Cortex of kidney (tissue), 1 donor: ENCODE measurements at places on chromosomes 2 and 18.

- no peak for DNase-seq
Measured at GRCh38 chr2:68811364-68811763, 59.8 kb downstream of the BMP10 start.

DNA sequence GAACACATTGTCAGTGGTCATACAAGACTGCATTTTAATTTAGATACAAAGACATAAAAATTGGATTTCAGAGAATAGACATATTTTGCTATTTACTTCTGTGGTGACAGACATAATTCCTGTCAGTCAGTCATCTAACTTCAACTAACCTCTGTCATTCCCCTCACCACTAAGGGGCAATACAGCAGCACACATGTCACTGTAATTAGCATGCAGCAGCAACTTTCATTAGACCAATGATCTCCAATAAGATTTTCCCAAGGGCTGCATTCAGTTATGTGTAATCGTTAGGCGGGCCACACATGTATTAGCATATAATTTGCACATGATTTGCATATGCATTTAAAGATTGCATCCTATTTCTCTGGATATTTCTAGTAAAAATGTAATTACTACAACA is 624.5 kb downstream of the NR4A2 start:
- DNase-seq, result no peak

- no peak for DNase-seq
Measured at GRCh38 chr2:224033601-224034000, 5.5 kb downstream of the SERPINE2 start.

- no peak for DNase-seq
Measured at GRCh38 chr2:73291093-73291460, 2.3 kb downstream of the EGR4 start.

GRCh38 chr2:133599211-133599803 is 31.0 kb upstream of the NCKAP5 start:
- DNase-seq, result no peak

GRCh38 chr18:77035380-77036187 is 97.0 kb downstream of the MBP start:
- no peak for DNase-seq

DNA sequence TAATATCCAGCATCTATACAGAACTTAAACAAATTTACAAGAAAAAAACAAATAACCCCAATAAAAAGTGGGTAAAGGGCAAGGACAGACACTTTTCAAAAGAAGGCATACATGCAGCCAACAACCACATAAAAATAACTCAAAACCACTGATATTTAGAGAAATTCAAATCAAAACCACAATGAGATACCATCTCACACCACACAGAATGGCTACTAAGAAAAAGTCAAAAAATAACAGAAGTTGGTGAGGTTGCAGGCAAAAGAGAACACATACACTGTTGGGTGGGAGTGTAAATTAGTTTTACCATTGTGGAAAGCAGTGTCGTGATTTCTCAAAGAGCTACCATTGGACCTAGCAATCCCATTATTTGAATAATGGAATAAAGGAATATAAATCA is 1973.9 kb upstream of the LRRTM1 start:
- no peak for DNase-seq

DNA sequence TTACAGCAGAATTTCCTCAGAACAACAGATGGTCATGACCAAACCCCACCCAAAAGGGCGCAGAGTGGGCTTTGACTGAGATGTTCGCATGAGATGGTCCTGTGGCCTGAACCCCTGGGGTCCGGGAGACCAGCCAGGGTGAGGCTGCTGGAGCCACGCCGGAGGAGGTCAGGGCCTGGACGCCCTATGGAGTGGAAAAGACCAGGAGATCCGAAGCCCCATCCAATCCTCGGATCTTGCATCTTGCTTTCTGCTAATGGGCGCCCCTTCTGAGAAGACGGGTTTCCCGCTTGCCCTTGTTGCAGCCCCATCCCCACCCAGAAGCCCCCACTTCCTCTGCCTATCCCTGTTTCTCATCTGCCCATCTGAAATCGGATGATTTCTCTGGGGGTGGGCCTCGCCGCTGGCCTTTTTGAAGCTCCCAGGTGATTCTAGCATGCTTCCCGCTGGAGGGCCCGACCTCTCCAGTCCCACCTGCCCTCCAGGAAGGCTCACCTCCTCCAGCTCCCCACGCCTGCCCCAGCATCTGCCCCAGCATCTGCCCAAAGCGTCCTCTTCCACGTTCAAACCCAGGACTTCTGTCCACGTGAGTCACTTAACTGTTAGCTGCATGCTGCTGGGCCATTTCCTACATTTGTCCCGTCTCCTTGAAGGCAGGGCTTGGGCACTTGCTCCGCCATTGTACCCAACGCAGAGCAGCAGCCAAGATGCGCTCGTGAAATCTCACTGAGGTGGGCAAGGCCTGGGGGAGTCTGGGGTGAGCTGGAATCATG is 4.3 kb upstream of the CNDP1 start:
- no peak for DNase-seq

GRCh38 chr2:144143294-144144151 is 376.4 kb downstream of the ZEB2 start:
- DNase-seq, result no peak

DNA sequence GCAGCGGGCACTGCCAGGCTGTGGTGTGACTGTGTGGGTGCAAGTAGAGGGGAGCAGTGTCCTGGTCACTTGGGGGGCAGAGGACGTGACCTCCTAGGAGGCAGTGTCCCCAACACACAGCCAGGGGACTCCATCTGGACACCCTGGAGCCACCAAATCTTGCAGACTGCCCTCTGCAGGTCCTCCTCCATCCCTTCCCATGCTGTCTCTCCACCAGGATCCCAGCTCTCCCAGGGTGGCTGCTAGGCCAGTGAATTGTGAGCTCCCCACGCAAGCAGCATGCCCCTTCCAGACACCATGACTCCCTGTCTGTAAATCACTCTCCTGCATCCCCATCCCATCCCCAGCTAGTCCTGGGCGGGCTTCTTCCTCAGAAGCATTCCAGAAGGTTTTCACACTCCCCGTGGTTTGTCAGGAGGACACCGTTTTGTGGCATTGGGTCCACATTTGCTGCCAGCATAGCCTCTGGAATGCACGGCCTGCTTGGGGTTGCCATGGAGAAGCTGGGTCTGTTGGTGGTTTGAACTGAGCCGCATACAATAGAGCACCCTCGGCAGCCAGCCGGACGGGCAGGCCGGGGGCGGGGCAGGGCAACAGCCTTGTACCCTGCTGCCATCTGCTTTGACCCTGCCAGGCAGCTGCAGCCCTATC is 210.7 kb downstream of the KLHL29 start:
- DNase-seq, result no peak

- DNase-seq, result no peak
Measured at GRCh38 chr2:47015206-47015605, 99.6 kb upstream of the MCFD2 start.

DNA sequence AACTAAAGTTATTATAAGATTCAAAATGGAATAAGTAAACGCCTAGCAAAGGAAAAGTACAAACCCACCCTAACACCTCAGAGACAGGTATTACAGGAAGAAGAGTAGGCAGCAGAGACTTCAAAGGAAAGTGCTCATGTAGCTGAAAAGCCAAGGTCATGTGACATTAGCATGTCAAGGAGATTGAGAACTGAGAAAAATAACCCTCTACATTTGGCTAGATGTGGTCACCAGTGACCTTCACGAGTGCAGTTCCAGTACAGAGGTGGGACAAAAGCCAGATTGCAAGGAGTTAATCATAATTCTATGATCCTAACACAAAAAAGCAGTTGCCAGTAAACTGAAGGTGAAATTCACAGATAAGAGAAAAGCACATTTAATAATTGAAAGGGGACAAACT is 252.7 kb downstream of the ZEB2 start:
- DNase-seq, result no peak

DNA sequence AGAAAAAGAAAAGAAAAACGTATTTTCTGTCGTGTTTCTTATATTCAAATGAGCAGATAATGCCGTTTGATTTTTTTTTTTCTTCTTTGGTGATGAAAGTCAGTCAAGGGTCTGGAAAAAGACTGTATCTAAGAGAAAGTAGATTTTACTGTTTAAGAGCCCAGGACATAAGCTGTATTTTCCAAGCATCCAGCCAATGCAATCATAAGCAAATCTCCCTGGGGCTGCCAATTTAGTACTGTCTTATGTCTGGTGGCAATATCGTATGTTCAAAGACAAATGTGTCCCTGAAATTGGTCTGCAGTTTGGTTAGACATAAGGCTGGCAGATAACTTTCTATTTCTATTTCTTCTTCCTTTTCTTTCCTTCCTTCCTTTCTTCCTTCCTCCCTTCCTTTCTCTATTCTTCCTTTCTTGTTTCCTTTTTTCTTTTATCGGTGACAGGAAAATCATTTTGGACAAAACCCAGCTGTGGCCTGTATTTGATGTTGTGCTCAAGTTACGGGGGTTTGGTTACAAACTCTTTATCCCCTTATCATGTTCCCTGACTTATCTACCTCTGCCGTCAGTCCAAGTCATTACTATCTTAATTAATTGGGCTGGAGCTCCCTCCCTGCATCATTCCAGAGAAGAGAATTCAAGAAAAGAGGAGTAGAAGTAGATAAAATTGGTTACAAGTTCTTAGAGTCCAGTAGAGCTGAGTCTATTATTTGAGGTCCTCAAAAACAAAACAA is 683.4 kb upstream of the FSHR start:
- no peak for DNase-seq

- no peak for DNase-seq
Measured at GRCh38 chr2:135050132-135050531, 2.0 kb upstream of the RAB3GAP1 start.

DNA sequence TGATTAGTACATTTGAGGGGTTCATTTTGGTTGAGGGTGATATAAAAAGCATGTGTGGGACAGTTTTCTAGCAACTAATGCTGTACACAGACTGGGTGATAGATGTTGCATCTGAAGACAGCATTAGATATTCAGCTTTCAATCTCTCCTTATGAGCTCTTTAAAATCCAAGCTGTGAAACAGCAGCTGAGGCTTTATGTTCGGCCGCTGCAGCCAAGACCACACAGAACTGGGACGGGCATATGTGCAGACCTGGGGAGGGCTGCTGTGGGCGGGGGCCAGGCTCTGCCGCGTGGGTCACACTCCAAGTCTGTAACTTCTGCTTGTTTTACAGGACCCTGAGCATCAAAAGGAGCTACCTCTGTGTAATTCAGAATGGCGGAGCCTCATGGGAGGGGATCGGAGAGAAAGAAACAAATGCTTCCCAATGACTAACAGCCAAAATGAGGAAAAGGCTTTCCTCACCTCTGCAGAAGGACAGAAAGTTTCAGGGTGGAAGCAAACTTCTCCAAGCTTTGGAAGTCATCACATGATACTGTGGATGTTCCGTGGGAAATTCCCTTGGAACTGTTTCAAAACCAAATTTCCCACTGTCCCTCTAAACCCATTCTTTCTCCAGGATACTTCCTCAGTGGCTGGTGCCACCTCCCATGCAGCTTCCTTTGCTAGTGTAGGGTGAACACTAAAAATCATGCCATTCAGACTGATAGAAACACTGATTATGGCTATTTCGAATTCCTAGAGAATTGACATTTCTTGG is 711.9 kb upstream of the ID2 start:
- DNase-seq, result no peak

GRCh38 chr18:3254725-3255124 is 7.1 kb downstream of the MYL12A start:
- DNase-seq, result no peak

DNA sequence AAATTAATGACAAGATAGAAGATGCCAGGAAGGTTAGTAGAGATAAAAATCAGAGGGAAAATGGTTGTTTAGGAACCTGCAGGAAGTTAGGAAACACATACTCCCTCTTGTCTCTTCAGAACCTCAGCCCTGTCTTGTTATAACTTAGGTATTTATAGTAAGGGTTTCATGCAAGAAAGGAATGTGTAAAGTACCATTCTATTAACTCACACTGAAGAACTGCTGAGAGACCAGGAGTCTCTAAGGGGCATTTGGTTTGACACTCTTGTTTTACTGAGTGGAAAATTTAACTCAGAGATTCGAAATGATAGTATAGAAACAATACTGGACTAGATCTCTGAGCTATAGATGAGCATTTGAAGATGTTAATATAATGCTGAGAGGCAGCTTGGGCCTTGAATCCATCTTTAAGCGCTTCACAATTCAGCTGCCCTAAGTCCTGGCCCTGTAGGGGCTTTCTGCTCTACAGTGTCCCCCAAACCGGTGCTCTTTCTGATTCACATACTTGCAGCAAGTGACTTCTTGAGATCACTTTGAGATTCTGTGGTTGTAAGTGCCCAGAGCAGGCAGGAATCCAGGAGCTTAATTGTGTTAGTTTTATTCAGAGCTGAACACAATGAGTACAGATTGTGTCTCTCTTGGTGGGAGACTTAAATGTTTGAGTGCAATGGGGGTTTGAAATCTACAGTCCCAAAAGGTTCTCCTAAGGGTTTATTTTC is 235.0 kb upstream of the RGPD4 start:
- no peak for DNase-seq

DNA sequence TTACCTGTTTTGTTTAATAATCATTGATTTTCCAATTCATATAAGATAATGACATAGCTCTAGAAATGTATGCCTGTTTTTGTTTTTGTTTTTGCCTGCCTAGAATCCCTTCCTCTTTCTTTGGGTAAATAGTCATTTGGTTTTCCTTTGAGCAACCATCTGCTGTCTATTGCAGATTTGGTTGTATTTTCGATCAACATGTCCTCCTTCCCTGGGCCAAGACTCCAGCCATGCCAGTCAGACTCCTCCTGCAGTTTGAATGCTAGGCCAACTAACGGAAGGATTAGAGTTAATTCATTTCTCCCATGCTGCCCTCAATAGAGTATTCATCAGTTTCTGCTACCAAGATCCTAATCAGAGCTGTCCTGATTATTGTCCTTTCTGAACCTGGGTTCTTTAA is 67.1 kb downstream of the MAIP1 start:
- no peak for DNase-seq

- no peak for DNase-seq
Measured at GRCh38 chr2:181243319-181243718, 213.9 kb upstream of the ITGA4 start.

- no peak for DNase-seq
Measured at GRCh38 chr18:49582579-49582978, 20.7 kb downstream of the LIPG start.

DNA sequence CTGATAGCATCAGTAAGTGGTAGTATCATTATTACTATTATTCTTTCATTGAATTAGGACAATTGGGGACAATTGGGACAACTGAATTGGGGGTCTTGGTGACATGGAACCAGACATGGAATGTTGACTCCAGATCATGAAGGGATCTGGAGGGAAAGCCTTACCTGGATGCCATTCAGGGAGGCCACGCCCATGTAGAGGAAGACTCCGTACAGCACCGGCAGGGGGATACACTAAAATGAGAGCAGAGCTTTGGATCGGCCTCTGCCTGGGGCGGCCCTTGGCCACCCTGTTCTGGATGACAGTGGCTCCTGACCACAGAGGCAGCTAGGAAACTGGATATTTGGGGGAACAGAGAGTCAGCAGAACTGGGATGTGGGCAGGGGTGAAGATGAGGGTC is 29.2 kb downstream of the MTHFD2 start:
- DNase-seq, result no peak

GRCh38 chr2:39128919-39129391 is 8.1 kb upstream of the SOS1 start:
- no peak for DNase-seq

DNA sequence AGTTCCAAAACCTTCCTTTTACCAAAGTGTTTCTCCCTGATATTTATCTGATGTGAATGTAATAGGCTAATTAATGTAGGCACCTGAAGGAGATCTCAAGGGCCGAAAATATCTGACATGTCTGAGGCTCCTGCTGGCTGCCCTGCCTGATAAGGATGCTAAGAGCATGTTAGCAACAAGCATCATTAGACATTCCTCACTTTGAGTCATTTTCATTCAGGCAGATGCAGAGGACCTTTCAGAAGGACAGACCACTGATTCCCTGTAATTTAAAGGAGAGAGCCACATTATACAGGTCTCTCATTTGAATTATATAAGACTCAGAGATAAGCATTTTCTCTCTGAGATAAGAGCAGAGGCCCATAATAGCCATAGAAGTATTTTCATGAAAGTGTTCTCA is 222.4 kb upstream of the NCKAP5 start:
- DNase-seq, result no peak
